ENCODE measurements at places on chromosomes 16 and 17.

GRCh38 chr16:3889059-3889458 is 8.5 kb upstream of the CREBBP start:
- no peak for DNase-seq

GRCh38 chr16:49589544-49590031 is 216.0 kb downstream of the C16orf78 start:
- DNase-seq = no peak

- no peak for DNase-seq
These were observed 124.5 kb upstream of the CIBAR2 start for GRCh38 chr16:85236818-85237150.

DNA sequence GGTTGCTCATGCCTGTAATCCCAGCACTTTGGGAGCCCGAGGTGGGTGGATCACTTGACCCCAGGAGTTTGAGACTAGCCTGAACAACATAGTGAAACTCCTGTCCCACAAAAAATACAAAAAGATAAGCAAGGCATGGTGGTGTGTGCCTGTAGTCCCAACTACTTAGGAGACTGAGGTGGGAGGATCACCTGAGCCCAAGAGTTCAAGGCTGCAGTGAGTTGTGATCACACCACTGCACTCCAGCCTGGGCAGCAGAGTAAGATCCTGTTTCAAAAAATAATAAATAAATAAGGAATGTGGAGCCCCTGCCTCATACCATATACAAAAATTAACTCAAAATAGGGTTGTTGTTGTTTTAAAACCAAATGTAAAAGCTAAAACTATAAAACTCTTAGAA is 26.2 kb upstream of the CORO1A start:
- no peak for DNase-seq

- no peak for DNase-seq
These were observed 27.1 kb upstream of the ANKFN1 start for GRCh38 chr17:56125830-56126819.

GRCh38 chr16:49483651-49484450 is 110.2 kb downstream of the C16orf78 start:
- no peak for DNase-seq

DNA sequence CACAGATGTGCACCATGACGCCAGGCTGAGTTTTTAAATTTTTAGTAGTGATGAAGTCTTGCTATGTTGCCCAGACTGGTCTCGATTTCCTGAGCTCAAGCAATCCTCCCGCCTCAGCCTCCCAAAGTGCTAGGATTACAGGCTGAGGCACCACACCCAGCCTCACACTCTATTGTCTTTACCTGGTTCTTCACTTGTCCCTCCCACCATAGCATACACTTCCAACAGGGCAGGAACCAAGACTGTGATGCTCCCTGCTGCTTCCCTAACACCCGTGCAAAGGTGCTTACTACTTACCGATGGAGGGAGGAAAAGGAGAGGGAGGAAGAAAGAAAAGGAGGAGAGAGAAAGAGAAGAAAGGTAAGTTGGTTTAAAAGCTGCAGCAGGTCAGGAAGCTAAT is 41.4 kb upstream of the MEIOC start:
- DNase-seq = no peak

DNA sequence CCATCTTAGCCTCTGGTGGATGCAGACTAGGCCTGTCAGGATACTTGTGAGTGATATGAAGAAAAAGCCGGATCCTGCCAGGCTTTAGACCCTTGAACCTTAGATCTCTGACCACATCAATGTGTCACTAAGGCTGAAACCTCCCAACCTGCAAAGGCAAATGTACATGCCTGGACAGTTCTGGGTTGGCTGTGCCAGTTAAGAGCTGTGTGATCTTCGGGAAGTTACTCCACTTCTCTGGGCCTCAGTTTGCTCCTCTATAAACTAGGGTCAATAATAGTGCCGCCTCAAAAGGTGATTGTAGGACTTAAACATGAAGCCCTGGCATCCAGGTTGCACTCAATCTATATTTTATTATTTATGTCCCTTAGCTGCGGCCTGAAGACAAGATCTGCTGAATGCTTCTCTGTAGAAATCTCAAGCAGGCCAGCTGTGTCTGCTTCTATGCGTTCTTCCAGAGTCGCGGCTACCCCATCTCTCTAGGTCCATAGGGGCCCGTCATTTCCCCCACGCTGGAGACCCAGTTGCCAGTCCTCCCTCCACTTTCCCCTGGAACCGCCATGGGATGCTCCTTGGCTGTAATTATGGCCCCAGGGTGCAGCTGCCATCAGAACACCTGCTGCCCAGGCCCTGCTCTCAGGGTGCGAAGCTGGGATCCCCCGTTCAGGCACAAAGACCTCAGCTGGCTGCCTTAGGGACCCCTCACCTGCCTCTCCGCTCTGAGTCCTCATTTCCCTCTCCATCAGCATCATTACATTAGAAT is 50.2 kb downstream of the AKAP1 start:
- DNase-seq = no peak
